ENCODE measurements at places on chromosomes 13 and 19.
A peak's percentile ranks its signal among the peaks of the same experiment; 100 is the strongest.

DNA sequence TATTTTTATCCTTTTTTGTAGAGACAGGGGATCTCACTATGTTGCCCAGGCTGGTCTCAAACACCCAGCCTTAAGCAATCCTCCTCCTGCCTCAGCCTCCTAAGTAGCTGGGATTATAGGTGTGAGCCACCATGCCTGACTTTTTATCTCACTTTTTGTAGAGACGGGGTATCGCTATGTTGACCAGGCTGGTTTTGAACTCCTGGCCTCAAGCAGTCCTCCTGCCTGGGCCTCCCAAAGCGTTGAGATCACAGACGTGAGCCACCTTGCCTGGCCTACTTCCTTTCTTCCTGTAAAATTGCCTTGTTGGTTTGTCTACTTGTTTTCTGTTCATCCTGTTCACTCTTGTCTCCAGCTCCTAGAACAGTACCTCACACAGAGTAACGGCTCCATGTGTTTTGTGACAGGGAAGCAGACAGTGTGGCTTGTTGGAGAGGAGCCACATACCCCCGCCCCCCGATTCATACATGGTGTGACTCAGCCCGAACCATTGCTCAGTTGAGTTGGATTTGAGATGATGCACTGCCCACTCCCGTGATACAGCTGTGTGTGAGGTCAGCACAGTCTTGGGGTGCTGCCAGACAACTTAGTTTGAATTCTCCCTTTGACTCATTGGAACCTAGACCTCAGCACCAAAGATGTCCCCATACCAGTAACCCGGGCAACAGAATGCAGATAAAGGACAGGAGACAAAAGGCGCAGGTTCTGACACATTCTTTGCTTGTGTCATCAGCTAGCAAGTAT, 34.2 kb downstream of the GPR42 start:
- peak; percentile 70 for DNase-seq

GRCh38 chr13:112685896-112686295, 3.9 kb upstream of the ATP11A start:
- DNase-seq: no peak

DNA sequence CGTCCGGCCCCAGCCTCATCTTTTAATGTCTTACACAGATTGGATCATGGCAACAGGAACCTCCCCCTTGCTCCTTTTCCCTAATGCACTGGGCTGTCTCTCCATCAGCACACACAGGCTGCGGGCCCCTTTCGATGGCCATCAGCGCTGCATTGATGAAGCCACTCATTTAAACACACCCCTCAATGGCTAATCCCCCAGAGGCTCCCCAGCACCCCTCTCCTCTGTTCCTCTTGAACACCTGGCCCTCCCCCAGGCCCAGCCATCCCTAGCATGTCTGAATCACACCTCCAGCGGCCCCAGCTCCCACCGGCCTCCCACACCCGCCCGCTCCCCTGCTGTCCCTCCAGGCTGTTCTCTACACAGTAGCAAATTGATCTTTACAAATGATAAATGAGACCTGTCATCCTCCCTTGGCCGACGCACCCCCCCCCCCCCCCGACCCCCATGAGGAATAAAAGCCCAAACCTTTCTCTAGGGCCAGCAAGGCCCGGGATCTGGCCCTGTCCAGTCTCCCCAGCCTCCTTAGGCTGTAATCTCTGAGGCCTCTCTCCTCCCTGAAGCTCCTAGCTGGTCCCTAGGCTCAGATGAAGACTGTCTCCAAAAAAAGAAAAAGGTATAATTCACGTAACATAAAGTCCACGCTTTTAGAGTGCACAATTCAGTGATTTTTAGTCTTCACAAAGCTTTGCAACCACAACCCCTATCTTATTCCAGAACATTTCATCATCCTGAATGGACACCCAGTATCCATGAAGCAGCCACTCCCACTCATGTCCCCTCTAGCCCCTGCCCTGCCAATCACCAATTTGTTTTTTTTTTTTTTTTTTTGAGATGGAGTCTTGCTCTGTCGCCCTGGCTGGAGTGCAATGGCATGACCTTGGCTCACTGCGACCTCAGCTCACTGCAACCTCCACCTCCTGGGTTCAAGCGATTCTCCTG, 7.4 kb downstream of the RPL28 start:
- no peak for DNase-seq

- no peak for DNase-seq
Measured at GRCh38 chr13:38684714-38685113, 2.2 kb upstream of the FREM2 start.

DNA sequence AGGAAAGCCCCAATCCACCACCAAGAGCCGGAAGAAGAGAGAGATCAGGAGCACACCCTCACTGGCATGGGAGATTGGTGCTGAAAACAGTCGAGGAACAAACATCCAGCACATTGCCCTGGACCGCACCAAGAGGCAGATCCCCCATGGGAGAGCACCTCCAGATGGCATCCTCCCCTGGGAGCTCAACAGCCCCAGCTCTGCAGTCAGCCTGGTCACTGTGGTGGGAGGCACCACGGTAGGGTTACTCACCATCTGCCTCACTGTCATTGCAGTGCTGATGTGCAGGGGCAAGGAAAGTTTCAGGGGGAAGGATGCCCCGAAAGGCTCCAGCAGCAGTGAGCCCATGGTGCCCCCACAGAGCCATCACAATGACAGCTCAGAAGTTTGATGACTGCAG, 110.2 kb downstream of the STOML3 start:
- no peak for DNase-seq

- no peak for DNase-seq
Measured at GRCh38 chr13:46077265-46077664, 24.7 kb upstream of the ZC3H13 start.

DNA sequence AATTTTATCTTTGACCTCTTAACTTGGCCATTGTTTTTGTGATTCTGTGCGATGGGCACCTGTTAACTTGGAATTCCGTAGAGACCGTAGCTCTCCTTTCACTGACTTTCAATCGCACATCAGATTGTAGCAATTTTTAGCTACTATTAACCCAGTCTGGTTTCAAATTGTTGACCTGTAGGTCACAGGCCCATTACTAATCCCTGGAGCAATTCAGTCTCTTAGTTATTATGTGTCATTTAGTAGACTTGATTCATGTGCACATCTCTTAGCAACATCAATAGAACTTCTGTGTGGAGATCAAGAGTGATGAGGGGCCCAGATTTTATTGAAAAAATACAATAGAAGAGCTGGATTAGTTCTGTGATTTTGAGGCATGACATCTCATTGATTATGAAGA, 549.6 kb upstream of the SLC10A2 start:
- DNase-seq: no peak

GRCh38 chr19:14337510-14337909, 43.7 kb upstream of the ADGRE5 start:
- DNase-seq: no peak

DNA sequence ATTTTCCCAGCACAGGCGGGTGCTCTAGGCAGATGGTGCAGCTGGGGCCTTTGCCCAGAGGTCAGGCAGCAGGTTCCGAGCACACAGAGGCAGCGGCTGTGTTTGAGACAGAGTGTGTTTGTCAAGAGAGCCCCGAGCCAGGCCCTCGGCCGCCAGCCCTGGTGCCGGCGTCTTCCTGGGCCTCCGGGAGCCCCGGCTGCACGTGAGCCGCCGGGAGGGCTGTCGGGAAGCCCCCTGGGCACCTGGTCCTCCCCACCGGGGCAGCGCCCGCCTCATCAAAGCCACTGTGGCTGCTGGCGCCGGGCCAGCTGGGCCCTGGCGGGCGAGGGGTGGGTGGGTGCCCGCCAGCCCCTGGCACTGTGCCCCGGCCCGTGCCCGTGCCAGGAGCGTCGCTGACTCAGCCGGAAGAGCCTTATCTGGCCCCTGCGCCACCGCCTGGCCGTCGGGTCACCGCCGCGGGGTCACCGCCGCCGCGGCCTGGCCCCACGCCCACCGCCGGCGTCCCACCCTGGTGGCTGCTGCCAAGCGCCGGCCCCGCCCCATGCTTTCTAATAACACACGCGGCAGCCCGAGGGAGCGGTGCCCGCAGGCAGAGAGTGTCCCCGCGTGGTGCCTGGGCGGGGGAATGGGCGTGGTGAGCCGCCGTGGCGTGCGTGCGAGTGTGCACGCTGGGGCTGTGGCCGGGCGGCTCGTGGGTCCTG, 14.9 kb downstream of the ARID3A start:
- no peak for DNase-seq

DNA sequence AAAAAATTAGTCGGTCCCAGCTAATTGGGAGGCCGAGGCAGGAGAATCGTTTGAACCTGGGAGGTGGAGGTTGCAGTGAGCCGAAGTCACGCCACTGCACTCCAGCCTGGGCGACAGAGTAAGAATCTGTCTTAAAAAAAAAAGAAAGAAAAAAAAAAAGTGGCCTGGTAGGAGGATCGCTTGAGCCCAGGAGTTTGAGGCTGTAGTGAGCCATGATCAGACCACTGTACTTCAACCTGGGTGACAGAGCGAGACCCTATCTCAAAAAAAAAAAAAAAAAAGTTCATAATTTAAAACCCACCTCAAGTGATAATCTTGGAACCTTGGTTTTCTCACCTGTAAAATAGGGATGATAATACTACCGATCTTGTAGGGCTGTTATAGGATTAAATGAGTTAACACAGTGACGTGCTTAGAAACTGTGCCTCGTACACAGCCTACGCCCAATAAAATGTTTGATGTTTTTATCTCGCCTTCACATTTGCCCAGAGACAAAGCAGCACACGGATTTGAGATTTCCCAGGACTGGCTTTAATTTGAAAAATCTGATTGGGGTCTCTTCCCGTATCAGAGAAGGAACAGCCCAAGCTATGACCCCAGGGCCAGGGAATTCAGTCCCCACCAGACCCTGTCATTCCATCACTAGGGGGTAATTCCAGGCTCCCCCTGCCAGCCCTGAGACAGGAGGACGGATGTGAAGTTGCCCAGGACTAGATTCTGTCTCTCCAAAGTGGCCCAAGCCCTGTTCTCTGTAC, 3.6 kb downstream of the SERTAD1 start:
- DNase-seq: no peak

GRCh38 chr13:113171250-113172125, 13.0 kb downstream of the PROZ start:
- DNase-seq: no peak

GRCh38 chr13:111654531-111654930, 334.1 kb downstream of the TEX29 start:
- no peak for DNase-seq

DNA sequence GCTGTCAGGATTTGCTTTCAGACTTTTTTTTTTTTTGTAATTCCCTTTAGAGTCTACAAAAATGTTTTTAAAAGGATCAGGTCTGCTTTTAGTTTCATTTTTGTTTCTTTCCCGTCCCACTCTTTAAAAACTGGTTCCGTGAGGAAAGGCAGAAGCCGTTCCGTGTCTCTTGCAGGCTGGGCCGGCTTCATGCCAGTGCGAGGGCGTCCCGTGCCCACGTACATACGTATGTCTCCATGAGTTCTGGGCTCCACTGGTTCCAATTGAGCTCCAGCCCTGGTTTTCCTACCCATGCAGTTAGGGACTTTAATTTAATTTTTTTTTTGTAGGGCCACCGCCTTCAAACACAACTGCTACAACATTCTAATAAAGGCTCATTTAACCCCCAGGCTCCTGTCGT, 8.8 kb downstream of the TSSK6 start:
- DNase-seq: no peak

GRCh38 chr13:27022571-27023311, 148.9 kb downstream of the USP12 start:
- peak; percentile 90 for DNase-seq

DNA sequence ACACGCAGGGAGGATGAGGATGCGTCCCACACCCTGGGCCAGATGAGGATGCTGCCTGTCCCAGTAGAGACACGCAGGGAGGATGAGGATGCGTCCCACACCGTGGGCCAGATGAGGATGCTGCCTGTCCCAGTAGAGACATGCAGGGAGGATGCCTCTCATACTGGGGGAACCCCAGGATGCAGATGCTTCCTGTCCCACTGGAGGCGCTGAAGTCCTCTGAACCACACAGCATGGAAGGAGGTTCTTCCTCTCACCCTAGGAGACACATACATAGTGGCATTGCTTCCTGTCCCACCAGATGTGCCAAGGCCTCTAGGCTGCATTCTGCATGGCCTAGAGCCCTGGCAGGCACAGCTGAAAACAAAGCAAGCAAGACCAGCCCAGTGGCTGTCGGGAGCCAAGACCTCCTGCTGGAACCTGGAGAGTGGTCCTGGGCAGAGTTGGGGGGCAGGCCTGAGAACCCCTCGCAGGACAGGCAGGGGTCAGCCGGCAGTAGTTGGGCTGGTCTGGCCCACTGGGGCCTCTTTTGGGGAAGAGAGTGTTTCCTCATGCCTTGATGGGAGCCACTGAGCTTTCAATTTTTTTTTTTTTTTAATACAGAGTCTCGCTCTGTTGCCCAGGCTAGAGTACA, 4.3 kb downstream of the HPN start:
- no peak for DNase-seq

GRCh38 chr19:29511768-29512167, 14.0 kb upstream of the VSTM2B start:
- no peak for DNase-seq

DNA sequence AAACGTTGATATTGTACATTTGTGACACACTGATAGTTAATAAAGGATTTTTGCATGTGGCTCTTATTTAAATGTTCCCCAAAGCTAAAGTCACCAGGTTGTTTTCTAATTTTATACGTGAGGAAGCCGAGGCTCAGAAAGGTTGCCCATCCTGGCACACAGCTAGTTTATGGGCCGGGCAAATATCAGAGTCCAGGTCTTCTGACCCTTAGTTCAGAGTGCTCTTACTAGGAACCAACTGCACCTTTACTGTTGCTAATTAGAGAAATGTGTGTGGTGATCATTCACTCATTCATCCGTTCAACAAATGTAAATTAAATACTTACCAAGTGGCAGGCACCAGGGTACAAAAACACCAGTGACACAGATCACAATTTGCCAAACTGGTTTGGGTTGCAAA, 46.3 kb upstream of the RGCC start:
- no peak for DNase-seq

- no peak for DNase-seq
Measured at GRCh38 chr19:7200736-7201135, 93.5 kb downstream of the INSR start.

GRCh38 chr19:21197590-21198295, 55.9 kb downstream of the ZNF431 start:
- DNase-seq: no peak

DNA sequence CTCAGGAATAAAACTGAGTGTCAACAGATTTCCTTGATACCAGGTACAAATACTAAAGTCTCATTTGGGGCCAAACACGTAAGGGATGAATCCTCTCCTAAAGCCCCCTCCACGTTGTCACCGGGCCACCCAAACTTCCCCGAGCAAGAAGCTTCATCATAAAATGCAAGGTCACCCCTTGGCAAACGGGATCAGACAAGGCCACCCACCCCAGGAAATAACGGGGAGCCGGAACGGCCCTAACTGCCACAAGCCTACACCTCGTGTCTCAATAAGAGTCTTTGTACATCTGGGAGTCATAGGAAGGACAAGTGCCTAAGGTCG, 717 bp downstream of the EEF2 start:
- DNase-seq: no peak

- peak; percentile 41 for DNase-seq
Measured at GRCh38 chr19:17385878-17386611, 8.0 kb downstream of the CCDC194 start.

DNA sequence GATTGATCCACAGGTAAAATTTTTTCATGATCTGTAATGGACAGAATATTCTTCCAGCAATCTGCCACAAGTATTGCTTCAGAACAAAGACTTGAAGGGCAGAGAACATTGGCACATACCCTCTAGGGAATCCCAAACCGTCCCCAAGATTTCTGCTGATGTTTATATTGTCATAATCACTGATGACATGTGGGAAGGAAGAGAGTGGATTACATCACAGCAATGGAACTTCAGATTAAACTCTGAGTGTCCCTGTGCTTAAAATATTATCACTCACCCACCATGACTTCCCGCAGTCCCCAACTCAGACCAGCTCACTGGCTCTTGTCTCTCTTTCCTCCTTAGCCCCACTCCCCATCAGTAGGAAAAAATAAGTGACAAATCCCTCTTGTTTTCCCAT, 8.5 kb upstream of the TPT1 start:
- DNase-seq: no peak

- no peak for DNase-seq
Measured at GRCh38 chr19:46776927-46777911, 11.2 kb downstream of the SLC1A5 start.

Data from HepG2 (cell line).